ENCODE measurements at places on chromosomes 7 and 10.

DNA sequence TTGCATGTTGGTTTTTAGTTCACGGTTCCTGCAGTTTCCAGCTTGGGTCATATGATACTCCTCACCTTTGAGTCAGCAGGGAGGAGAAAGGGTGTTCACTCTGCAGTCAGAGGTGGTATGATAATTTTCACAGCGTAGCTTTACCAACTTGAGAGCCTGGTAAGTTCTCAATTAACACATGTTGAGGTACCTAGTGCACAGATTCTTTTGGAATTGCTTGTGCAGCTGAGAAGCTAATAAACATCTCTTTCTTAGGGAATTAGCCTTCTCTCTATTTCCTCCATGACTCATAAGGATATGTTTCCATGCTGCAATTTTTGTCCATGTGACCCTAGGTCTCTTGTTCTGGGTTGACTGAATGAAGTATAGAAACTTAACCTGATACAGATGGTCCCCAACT is 166.6 kb downstream of the KIF20B start:
- peak; percentile 23 for DNase-seq

- DNase-seq = no peak
Measured at GRCh38 chr7:2166625-2167280, 66.0 kb downstream of the MAD1L1 start.

- peak; percentile 25 for DNase-seq
Measured at GRCh38 chr7:47080816-47081215, 501.1 kb downstream of the TNS3 start.

DNA sequence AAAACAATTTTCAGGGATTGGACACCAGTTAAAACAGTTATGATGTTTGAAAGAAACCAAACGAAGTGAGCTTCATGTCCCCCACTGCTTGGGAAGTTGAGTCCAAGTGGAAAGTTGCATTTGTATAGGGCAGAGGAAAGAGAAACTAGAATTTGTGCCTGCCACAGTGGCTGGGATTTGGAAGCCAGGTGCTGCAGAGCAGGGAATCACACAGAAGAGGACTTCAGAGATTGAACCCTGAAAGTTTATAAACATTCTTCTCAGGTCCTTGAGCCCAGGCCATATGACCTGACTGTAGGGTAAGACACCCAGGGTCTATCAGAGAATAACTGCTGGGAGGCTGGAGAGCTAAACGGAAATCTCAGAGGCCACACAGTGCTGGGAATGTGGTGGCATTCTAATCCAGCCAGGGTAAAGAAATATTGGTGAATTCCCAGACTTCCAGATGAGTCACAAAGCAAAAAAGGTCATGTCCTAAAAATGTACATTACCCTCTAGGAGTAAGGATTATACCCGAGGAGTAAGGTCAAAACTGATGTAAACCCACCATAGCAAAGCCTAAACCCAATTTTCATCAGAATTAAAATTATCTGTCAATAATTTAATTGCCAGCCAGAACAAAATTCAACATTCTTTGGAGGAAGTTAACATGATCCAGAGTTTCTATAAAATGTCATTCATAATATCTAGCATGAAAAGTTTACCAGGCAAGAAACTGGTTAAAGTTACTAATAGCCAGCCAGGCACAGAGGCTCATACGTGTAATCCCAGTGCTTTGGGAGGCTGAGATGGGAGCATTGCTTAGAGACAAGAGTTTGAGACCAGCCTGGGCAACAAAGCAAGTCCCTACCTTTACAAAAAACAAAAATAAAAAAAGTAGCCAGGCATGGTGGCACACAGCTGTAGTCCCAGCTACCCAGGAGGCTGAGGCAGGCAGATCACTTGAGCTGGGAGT is 31.2 kb downstream of the TOMM7 start:
- DNase-seq = peak; percentile 44

GRCh38 chr10:86663576-86664339 is 4.6 kb upstream of the LDB3 start:
- no peak for DNase-seq

DNA sequence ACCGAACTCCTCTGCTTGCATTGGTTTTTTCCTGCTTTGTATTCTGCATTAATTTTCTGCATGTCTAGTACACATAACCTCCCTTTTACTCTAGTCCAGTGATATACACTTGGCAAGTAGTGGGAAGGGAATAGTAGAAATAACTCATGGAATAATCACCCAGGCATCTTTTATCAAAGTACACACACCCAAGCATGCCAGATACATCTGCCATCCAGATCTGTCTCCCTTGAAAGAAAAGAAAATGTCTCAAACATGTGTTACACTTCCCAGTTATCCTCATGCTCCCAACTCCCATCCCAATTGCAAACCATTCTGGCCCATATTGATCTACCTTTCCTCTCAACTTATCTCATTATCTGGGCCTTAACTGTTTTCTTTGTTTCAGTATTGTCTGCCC is 79.0 kb downstream of the PHYHIPL start:
- DNase-seq = no peak

DNA sequence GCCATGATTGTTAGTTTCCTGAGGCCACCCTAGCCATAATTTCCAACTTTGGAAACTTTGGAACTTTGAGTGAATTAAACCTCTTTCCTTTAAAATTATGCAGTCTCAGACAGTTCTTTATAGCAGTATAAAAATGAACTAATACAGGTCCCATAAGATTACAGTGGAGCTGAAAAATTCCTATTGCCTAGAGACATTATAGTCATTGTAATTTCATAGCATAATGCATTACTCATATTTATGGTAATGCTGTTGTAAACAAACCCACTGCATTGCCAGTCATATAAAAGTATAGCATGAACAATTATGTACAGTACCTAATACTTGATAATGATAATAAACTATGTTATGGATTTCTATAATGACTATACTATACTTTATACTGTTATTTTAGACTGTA is 88.0 kb upstream of the TMEM229A start:
- no peak for DNase-seq

DNA sequence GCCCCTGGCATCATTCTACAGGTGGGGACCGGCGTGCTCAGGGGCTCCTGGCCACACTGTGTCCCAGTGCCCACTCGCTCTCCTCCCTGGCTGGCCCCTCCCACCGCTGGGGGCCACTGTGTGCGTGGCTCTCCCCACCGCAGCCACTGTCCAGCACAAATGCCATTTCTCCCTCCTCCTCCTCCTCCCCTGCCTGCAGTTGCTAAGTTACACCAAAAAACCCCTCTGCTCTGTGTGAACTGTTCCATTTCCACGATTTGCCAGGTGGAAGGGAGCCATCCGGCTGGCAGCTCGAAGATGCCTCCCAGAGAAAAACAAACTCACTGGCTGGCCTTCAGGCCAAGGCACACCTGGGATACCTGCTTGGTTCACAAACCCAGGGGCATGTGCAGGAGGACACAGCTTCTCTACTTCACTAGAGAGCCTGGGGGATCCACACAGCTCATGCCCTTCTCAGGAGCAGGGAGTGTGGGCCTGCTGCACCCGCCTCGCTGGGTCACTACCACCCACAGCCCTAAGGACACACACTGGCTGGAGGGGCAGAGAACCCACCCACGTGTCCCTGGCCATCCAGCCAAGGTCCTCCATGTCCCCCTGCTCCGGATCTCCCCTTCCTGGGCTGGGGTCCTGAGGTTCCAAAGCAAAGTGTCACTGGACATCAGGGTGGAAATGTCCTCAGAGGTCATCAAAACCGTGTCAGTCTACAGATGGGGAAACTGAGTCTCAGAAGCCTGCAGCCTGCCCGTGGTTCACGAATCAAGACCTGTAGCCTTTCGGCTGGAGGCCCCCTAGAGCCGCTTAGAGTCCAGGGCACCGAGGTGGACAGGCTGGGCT is 1.7 kb downstream of the RASGEF1A start:
- no peak for DNase-seq

DNA sequence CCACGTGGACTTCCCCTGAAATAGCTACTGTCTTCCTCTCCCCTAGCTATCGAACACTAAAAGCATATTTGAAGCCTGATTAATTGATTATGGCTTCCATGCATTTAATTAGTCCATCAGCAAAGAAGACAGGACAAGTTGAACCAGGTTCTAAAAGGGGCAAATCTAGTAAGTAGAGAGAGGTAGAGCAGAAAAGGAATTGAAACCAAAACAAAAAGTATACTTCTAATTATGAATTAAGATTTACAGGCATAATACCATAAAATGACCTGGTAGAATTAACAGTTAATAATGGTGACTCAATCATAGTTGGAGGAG is 393 bp upstream of the DNAJC1 start:
- no peak for DNase-seq

DNA sequence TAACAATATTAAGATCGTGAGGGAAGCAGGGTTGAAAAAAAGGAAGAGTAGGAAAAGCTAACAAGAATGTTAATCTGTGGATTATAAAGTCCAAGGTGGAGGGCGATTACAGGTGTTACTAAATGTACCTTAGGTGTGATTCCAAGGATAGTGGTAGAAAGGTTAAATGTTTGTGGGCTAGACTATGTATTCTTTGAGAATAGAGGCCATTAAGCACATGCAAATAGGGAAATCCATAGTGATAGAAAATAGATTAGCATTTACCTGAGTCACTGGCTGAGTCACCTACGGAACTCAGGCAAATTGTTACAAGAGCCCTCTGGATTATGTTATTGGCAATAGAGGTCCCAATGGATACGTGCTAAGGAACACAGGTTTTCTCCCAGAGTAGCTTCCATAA is 9.0 kb downstream of the MGAM2 start:
- DNase-seq = no peak

DNA sequence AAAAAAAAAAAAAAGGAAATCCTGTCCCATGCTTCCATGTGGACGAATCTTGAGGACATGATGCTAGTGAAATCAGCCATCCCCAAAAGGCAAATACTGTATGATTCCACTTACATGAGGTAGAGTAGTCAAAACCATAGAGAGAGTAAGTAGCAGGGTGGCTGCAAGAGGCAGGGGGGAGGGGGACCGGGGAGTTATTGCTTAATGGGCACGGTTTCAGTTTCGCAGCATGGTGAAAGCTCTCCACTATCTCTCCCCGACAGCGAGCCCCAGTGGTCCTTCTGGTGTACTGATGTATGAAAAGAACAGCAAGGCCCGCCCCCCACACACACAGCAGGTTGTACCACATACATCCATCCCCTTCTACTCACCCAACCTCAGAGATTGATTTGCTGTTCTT is 32.8 kb downstream of the NOD1 start:
- DNase-seq = peak; percentile 65
